Activated effector memory CD4-positive, alpha-beta T cell treated with Interleukin-2 at 50 U/mL for 16 hours (primary cell): ENCODE measurements at places on chromosomes 11 and 22.

- no peak for DNase-seq
These were observed 1.6 kb downstream of the TCP11L1 start for GRCh38 chr11:33040862-33041453.

DNA sequence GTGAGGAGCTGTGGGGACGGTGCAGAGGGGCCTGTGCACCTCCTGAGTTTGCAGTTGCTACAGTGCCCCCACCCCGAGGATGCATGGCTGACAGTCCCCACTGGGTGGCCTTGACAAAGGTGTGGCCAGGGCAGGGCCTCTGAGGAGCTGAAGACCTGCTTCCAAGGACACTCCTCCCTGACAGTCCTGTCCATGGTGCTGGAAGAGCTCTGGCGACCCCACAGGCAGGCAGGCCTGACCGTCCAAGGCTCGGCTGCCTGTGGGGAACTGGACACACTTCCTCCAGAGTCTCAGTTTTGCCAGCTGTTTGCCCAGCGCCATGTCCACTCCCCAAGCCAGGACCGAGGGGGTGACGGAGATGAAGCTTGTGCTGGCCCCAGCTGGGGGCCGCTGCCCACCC is 32.7 kb downstream of the BRSK2 start:
- no peak for DNase-seq

DNA sequence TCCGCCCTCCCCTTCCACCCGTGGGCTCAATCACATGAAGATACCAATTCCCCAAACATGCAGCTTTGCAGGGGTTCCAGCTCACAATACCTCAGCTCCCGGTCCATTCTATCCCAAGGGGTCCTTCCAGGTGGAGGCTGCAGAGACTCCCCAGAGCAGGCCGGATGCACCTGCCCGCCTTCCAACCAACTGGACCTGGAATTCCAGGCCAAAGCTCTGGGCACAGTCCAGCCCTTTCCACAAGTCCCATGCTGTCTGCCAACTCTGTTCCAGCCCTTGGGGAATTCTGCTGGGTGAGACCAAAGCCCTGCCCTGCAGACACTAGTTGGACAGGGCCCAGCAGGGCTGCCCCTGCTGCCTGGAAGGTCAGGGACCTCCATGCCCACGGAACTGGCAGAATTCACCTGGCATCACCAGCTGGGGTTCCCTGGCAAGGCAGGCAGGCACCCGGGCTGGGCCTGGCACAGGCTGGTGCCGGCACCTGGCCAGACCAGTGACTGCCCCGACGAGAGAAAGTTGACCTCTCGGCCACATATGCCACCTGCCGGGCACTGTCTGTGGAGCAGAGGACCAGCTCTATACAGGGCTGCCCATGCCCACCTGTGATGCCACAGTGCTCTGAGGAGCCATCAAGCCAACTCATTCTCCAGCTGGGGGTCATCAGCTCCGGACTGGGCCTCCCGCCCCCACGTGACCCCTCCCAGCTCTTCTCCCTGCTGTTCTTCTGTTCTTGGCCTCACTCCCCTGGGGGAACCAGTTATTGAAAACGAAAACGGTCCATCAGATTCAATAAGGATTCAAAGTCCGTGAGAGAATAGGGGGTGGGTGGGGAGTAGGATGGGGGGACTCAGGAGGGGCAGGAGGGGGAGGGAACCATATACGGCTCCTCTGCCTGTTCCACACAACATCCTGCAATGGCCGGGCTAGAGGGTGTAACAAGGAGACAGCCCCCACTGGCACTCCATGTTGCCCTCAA is 4.7 kb downstream of the SYT7 start:
- DNase-seq, result no peak

DNA sequence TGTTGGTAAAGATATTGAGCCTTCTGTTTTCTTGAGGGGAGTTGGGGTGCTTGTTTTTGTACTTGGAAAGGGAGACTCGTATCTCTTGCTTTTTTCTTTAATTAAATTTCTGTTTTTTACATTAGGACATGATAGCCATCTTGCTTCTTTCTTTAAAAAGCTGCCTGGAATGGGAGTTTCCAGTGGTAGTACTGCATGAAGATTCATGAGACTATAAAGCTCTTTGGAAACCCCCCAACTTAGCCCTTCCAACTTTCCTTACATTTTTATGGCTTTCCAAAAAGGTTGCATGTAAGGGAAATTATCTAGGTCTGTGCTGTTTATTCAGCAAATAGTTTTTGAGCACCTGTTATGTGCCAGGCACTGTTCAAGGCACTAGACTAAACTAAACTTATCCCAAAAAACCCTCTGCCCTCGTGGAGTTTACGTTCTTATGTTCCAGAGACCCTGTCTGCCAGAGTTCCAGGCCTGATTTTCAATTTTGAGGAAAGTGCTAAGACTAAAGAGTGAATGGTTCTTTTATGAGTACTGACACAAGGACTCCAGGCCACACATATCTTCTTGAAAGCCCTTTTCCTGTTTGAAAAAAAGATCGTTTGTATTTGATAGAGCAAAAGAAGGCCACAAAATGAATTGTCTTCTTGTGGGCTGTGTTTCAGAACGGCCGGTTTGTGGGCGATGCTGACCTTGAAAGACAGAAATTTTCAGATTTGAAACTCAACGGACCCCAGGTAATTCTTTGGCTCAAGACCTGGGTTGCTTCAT is 31.9 kb downstream of the CTNND1 start:
- no peak for DNase-seq

- DNase-seq, result no peak
These were observed 154.3 kb upstream of the B3GAT1 start for GRCh38 chr11:134566311-134566710.

GRCh38 chr11:78374917-78375316 is 42.7 kb downstream of the GAB2 start:
- DNase-seq, result no peak

DNA sequence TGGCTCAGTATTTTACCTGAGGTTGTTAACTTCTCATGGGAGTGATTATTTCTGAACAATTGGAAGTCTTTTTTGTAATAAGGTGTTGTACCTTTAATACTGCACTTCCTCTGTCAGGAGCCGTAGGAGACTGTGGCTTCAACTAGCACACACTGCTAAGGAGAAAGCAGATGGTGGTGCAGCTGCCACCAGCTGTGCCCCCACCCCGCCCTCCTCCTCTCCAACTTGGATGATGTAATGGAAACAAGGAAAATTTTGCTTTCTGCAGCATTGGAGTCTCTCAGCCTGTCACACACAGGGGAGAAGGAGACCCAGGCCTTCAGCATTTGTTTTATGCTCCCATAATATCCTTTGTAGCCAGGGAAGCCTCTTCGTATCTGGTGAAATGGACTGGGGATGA is 91.2 kb downstream of the TEAD1 start:
- DNase-seq, result no peak

DNA sequence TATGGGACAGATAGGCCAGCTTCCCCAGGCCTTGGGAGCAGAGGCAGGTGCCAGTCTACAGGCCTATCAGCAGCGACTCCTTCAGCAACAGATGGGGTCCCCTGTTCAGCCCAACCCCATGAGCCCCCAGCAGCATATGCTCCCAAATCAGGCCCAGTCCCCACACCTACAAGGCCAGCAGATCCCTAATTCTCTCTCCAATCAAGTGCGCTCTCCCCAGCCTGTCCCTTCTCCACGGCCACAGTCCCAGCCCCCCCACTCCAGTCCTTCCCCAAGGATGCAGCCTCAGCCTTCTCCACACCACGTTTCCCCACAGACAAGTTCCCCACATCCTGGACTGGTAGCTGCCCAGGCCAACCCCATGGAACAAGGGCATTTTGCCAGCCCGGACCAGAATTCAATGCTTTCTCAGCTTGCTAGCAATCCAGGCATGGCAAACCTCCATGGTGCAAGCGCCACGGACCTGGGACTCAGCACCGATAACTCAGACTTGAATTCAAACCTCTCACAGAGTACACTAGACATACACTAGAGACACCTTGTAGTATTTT is 26.6 kb upstream of the L3MBTL2 start:
- DNase-seq, result no peak
